ENCODE measurements at places on chromosomes 4 and X.

GRCh38 chrX:145213504-145213903 is 33.8 kb upstream of the SPANXN1 start:
- no peak for DNase-seq

- DNase-seq: no peak
Measured at GRCh38 chr4:73721435-73721834, 18.9 kb upstream of the CXCL8 start.

DNA sequence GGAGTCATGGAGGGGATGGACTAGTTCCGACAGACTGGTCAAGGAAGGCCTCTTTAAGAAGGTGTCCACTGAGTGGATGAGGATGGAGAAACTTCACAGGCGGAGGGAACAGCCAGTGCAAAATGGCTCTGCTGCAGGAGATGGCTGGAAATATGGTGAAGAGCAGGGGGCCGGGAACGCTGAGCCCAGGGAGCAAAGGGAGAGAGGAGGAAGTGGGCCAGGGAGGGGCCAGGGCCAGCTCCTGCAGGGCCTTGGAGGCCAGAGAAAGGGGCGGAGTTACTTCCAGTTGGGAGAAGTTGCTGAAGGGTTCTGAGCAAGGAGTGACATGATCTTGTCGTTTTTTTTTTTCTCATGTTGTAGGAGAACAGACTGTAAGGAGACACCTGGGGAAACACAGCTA is 94.5 kb downstream of the WFS1 start:
- DNase-seq: no peak

GRCh38 chrX:153474718-153475117 is 4.3 kb upstream of the HAUS7 start:
- DNase-seq: no peak

- DNase-seq: peak; percentile 7
Measured at GRCh38 chrX:100413229-100413628, 3.2 kb upstream of the PCDH19 start.
